ENCODE measurements at places on chromosomes 12 and 14.

GRCh38 chr12:34391771-34392581, 369.7 kb downstream of the ALG10 start:
- no peaks in the 10 kb centered on the region for H3K27me3 ChIP-seq
- H3K36me3 ChIP-seq, result no peaks in the 10 kb centered on the region
- H3K27ac ChIP-seq, result no peak overlapping the region
- DNase-seq, result no peak

GRCh38 chr14:74541225-74541624, 47.7 kb downstream of the ISCA2 start:
- no peaks in the 10 kb centered on the region for H3K27me3 ChIP-seq
- H3K4me3 ChIP-seq, result no peak overlapping the region
- H3K27ac ChIP-seq, result no peak overlapping the region
- H3K4me1 ChIP-seq, result no peaks in the 10 kb centered on the region
- no peaks in the 10 kb centered on the region for H3K36me3 ChIP-seq
- no peak for DNase-seq

DNA sequence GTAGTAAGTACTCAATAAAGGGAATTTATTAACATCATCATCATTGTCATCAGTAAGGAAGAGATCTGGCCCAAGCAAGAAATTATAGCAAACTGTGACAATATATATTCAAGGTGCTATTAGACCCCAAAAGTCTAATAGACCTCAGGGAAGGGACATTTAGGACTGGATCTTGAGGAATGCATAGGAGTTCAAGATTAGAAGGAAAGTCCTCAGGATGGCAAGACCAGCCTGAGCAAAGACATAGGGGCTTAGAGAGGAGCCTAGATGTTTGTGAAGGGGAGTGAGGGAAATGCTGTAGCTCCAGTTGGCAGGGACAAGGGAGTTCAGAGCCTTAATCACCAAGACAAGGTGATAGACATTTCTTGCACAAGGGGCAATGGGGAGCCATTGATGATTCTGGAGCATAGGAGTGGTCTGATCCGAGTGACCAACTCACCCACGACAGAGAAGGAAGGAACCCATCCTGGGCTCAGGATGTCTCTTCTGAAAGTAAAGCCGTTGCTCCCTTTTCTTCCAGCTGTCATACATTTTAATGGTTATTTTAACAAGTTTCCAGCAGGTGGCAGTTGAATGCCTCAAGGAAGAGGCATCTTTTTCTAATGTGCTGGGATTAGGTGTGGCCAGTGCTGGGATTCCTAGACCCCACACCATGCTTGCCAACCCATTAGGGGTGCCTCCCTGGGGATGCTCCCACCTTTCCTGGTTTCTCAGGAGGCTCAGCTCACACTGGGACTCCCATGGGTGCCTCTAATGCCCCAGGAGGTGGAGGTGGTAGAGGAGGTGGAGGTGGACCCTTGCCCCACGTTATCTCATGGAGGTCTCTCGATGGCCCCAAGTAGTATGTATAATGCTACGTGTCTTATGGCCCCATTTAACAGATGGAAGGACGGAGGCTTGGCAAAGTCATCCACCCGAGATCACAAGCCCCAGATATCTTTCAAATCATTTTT, 37.8 kb downstream of the PHETA1 start:
- DNase-seq, result peak; percentile 68
- H3K27me3 ChIP-seq, result no peaks in the 10 kb centered on the region
- H3K36me3 ChIP-seq, result no peaks in the 10 kb centered on the region
- no peaks in the 10 kb centered on the region for H3K4me1 ChIP-seq
- no peak overlapping the region for H3K27ac ChIP-seq
- H3K4me3 ChIP-seq, result no peak overlapping the region

DNA sequence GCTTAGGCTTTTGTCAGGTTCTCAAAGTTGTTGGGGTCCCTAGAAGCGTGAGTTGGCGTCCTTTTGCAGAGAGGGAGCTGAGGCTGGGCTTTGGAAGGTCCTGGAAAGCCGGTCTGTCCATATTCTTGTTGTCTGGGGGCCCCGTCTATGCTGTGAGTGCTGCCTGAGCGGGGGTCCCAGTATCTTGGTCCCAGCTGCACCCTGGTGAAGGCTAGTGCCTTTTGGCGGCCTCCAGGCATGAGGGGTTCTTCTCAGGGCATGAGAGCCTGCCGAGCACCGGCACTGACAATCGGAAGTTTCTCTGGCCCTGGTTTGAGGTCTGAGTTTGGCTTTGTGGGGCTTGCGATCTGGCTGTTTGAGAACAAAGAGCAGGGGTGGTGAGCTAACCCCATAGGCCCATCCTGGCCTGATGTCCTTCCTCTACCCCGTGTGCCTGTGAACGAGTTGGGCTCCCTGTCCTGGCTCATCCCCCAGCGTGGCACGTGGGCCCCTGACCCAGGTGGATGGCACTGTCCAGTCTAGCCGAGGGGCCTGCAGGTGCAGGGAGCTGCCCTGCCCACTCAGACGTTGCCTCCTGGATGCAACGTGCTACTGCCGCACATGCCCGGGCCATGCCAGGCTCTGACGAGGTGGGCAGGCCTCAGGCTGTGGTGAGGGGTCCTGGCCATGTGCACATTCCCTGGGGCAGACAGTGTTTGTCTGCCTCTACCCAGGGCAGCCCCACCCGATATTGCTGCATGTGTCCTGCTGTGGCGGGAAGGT, 3.9 kb downstream of the CEP170B start:
- peaks cover 16% of the 10 kb centered on the region for H3K4me1 ChIP-seq
- no peak for DNase-seq
- H3K27ac ChIP-seq, result no peak overlapping the region
- H3K4me3 ChIP-seq, result no peak overlapping the region
- no peaks in the 10 kb centered on the region for H3K27me3 ChIP-seq
- no peaks in the 10 kb centered on the region for H3K36me3 ChIP-seq

DNA sequence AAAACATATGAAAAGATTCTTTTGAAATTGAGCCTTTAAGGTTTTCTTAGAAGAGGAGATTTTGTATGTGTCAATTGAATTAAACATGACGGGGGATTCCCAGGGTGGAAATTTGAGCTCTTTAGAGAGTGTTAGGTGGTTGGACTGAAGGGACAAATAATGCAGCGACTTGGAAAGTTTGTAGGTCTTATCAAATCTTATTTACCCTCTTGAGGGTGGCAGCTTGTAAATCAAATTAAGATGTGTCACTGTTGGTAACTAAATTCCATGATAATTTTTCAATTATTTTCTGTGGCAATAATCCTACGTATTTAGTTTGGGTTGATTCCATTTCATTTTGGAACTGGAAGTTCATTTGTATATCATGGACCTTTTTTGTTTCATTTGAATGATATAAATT, 33.7 kb upstream of the LRIG3 start:
- no peak for DNase-seq
- H3K4me3 ChIP-seq, result no peak overlapping the region
- no peaks in the 10 kb centered on the region for H3K27me3 ChIP-seq
- H3K36me3 ChIP-seq, result no peaks in the 10 kb centered on the region
- H3K27ac ChIP-seq, result no peak overlapping the region

DNA sequence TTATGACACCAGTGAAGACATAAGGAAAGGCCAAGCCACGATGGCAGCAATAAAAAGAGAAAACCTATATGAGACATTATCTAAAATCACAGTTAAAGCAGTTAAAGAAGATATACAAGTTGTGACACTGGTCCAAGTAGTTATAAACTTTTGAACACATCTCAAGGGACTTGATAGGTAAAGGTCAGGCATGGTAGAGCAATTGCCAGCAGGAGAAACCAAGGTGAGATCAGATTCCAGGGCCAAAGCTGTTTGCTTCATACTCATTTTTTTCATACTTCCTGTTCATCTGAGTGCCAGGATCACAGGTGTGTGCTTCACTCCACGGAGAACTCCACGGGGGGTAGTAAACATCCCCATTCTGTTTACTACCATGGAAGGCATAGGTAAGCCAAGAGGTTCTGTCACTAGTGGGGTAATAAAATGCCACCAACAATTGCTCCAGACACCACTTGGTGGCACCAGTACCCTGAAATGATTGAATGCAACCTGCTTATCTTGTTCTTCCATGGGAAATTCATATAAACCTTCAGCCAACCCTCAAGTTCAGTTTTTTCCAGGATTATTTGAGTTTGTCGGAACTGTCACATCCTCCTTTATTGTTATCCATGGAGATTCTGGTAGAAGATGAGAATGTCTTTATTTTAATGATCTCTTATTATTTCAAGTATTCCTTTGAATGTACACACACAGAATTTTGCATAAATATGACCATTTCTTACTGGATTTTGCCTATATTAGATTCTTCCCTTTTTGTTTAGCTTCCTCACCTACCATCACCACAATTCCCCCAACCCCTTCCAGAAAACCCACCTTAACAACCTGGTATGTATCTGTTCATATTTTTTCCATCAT, 59.2 kb upstream of the TSPAN8 start:
- no peak overlapping the region for H3K27ac ChIP-seq
- no peak for DNase-seq
- H3K27me3 ChIP-seq, result no peaks in the 10 kb centered on the region
- no peaks in the 10 kb centered on the region for H3K4me1 ChIP-seq
- no peaks in the 10 kb centered on the region for H3K36me3 ChIP-seq
- no peak overlapping the region for H3K4me3 ChIP-seq

DNA sequence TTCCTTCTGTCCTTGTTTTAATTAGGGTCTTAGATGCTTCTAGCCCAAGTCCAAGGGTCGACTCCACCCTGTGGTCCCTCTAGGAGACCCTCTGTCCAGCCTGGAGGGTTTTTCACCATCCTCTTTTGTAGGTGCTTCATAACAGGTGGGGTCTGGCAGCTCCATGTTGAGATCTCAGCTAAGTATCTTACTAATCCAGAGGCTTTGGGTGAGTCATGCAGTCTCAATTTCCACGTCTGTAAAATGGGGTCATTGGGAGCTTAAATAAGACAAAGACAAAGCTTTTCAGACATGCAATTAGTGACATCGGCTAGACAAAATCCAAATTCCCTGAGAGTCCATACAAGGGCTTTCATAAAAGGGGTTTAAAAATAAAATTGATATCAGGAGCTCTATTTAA, 3.2 kb downstream of the HSPB8 start:
- peak overlapping the region; percentile 80 for H3K4me3 ChIP-seq
- H3K4me1 ChIP-seq, result no peaks in the 10 kb centered on the region
- no peaks in the 10 kb centered on the region for H3K27me3 ChIP-seq
- H3K36me3 ChIP-seq, result no peaks in the 10 kb centered on the region
- no peak overlapping the region for H3K27ac ChIP-seq
- DNase-seq, result no peak

GRCh38 chr14:54208751-54209150, 188.1 kb upstream of the CDKN3 start:
- no peaks in the 10 kb centered on the region for H3K36me3 ChIP-seq
- DNase-seq, result no peak
- H3K27ac ChIP-seq, result no peak overlapping the region
- H3K4me1 ChIP-seq, result no peaks in the 10 kb centered on the region

- no peaks in the 10 kb centered on the region for H3K27me3 ChIP-seq
- peaks cover 6% of the 10 kb centered on the region for H3K4me1 ChIP-seq
- no peak for DNase-seq
- no peak overlapping the region for H3K27ac ChIP-seq
- no peak overlapping the region for H3K4me3 ChIP-seq
Observed at GRCh38 chr14:60859525-60859924, 121.4 kb downstream of the TRMT5 start.

GRCh38 chr12:27220055-27220987, 23.8 kb upstream of the STK38L start:
- H3K27me3 ChIP-seq, result no peaks in the 10 kb centered on the region
- H3K36me3 ChIP-seq, result no peaks in the 10 kb centered on the region
- H3K4me1 ChIP-seq, result no peaks in the 10 kb centered on the region
- DNase-seq, result no peak
- H3K27ac ChIP-seq, result no peak overlapping the region

DNA sequence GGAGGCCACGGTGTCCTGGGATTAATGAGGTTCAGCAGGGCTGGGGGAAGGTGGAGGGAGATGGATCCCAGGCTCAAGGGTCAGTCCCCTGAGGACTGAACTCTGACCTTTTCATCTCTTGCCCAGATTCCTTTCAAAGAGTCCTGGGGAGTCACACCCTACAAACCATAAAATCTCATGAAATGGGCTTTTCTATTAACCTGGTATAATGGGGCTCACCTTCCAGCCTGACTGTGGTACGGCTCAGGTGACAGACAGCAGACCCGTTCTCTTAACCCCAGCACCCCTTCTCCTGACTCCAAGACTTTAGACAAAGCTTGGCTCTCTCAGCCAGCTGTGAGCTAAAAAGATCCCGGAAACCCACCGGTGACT, 268.2 kb downstream of the ADGRD1 start:
- no peaks in the 10 kb centered on the region for H3K36me3 ChIP-seq
- DNase-seq, result no peak
- H3K27me3 ChIP-seq, result no peaks in the 10 kb centered on the region
- H3K27ac ChIP-seq, result no peak overlapping the region
- H3K4me1 ChIP-seq, result peaks cover 3% of the 10 kb centered on the region
- H3K4me3 ChIP-seq, result no peak overlapping the region

- no peaks in the 10 kb centered on the region for H3K4me1 ChIP-seq
- no peaks in the 10 kb centered on the region for H3K36me3 ChIP-seq
- DNase-seq, result no peak
- no peak overlapping the region for H3K27ac ChIP-seq
Observed at GRCh38 chr12:68621472-68622081, 10.9 kb downstream of the RAP1B start.

DNA sequence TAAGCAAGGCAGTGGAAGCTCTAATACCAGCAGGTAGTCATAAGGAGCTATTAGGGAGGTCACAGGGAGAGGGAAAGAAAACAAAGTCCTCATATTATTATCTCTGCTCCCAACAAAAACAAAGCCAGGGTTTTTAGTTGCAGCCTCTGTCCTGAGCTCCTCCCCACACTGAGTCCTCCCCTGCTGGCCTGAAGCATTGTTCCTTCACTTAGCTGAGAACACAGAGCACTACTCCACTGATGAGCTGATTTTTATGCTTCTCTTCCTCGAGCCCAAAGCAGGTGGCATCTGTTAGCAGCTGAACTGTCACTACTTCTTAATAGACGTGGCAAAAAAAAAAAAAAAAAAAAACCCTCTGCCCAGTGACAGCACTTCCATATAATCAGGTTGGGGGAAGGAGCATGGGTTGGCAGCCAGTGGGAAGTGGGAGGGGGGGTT, 10.5 kb upstream of the STAC3 start:
- H3K27ac ChIP-seq, result no peak overlapping the region
- H3K4me3 ChIP-seq, result no peak overlapping the region
- DNase-seq, result no peak

GRCh38 chr12:118493962-118494361, 117.6 kb downstream of the SUDS3 start:
- no peaks in the 10 kb centered on the region for H3K36me3 ChIP-seq
- H3K27me3 ChIP-seq, result no peaks in the 10 kb centered on the region
- DNase-seq, result no peak
- no peak overlapping the region for H3K27ac ChIP-seq

DNA sequence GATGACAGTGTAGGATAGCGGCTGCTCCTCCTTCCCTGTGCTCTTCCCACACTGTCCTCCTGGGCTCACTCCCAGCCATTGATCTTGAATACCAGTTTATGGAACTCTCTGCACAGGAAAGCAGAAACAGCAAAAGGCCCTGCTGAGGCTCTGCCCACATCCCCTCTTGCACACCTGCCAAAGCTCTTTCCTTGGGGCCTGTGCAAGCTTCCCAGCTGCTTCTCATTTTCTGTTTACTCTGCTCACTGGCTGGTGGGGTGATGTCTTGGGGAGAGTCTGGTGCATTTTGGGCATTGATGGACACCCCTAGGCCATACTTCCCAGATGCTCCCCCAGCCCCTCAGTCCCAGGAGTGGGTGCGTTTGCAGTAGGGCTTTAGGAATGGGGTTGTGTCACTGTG, 361.8 kb downstream of the TMEM121 start:
- no peaks in the 10 kb centered on the region for H3K4me1 ChIP-seq
- no peak overlapping the region for H3K27ac ChIP-seq
- no peak overlapping the region for H3K4me3 ChIP-seq
- no peaks in the 10 kb centered on the region for H3K27me3 ChIP-seq

GRCh38 chr12:30962047-30962446, 35.5 kb downstream of the TSPAN11 start:
- DNase-seq, result peak; percentile 11
- H3K4me3 ChIP-seq, result no peak overlapping the region
- H3K27me3 ChIP-seq, result no peaks in the 10 kb centered on the region
- no peak overlapping the region for H3K27ac ChIP-seq
- no peaks in the 10 kb centered on the region for H3K4me1 ChIP-seq

All from kidney (tissue), 22 donors.